NCI-H1694 treated with DMSO at 0.1 percent for 48 hours (cell line): ENCODE measurements at places on chromosomes 13 and 19.

- no peak for DNase-seq
These were observed 546.6 kb downstream of the DACH1 start for GRCh38 chr13:71320452-71320851.

- DNase-seq = peak; percentile 88
These were observed 15.8 kb downstream of the TECR start for GRCh38 chr19:14544977-14545715.

GRCh38 chr19:4115050-4115817 lies 8.7 kb downstream of the MAP2K2 start:
- no peak for DNase-seq

- DNase-seq = no peak
These were observed 69.0 kb upstream of the C1QTNF9B start for GRCh38 chr13:23966221-23966690.

DNA sequence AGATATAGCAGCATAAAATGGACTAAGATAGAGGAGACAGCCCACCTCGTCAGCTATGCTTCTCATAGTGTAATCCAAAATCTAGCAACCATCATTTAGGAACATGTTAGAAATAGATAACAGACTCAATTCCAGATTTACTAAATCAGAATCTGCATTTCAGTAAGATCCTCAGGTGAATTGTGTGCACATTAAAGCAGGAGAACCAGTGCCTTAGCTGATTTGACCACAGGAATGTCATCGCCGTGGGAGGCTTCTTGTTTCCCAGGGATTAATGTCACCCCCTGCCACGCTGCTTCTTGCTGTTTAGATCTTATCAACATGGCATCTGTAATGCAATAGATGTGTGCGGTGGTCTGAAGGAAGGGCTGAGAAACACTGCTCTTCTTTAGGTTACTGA lies 84.0 kb downstream of the GPC5 start:
- no peak for DNase-seq
